ENCODE measurements at places on chromosomes 16 and 17.
A peak's percentile ranks its signal among the peaks of the same experiment; 100 is the strongest.

- peak; percentile 96 for DNase-seq
Observed at GRCh38 chr17:32341857-32342602, at the start of gene C17orf75. Gene C17orf75, minus strand, starts transcription at chr17:32342173. Its CDS starts 34 bp downstream, at chr17:32342139.

- no peak for DNase-seq
Observed at GRCh38 chr16:78584991-78585390, 485.5 kb downstream of the WWOX start.

GRCh38 chr16:22890976-22891375, 77.0 kb downstream of the HS3ST2 start:
- no peak for DNase-seq

GRCh38 chr16:86604436-86605193, 26.3 kb downstream of the FOXL1 start:
- DNase-seq: no peak

DNA sequence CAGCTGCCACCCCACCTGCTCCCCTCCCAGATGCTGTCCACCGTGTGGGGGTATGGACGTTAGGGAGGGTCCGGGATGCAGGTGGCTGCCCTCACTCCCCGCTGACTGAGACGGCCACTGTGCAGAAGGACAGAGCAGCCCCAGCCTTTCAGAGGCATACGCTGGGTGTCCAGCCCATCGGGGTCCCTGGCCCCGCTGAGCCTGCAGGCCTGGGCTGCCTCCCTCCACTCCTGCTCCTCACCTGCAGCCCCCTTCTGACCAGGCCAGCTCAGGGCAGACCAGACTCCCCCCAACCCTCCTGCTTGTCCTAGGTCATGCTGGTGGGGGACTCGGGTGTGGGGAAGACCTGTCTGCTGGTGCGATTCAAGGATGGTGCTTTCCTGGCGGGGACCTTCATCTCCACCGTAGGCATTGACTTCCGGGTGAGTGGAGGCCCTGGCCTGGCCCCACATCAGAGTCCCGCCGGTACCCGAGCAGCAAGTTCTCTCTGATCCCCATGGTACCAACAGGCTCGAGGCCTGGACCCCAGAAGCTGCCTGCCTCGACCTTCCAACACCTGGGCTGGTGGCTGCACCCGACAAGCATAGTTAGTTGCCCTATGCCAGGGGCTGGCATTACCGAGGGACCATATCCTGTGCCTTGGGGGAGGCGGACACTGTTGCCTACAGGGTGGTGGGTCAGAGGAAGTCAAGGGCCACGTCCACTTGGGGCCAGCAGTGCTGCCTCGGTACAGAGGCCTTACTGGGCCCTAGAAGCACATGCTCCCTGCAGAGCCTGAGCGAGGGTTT, 1.4 kb downstream of the RAB26 start:
- peak; percentile 82 for DNase-seq

DNA sequence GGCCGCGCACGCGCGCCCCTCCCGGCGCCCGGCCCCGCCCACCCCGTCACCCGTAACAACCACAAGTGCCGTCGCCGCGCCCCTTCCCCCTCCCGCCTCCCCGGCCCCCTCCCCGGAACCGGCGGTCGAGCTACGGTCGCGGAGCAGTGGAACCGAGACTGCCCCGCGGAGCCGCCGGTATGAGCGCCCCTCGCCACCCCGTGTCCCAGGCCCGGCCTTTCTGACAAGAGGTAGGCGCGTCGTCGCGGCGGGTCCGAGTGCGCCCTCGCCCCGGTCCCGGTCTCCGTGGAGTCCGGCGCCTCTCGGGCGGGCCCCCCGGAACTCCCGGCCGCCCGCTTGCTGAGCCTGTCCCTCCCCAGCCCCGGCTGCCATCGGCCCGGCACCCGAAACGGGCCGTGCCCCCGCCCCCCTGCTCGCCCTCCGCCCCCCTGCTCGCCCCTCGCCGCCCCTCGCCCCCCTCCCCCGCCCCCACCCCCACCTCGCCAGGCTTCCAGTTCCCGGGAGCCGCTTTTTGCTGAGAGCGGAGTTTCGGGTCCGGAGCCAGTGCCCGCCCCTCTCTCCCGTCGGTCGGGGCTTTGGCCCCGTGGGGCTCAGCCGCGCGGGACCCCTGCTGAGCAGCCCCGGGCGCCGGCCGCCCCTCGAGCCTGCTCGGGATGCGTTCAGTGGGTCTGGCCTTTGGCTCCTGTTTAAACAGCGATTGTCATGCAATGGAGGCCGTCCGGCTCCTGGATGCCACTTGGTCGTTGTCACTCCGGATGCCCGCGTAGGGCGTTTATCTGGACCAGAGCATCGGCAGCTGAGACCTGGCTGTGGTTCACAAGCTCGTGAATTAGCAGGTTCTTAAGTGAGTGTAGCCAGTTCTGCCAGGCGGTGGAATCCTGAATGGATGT, at the start of gene SEC14L1:
Gene SEC14L1 (plus strand): TSS at position 92 of the 890 bp plus-strand sequence. CDS start 2,628 bp downstream, outside the sequence.
- DNase-seq: peak; percentile 93

GRCh38 chr16:77408607-77409006, 26.2 kb downstream of the ADAMTS18 start:
- DNase-seq: no peak

DNA sequence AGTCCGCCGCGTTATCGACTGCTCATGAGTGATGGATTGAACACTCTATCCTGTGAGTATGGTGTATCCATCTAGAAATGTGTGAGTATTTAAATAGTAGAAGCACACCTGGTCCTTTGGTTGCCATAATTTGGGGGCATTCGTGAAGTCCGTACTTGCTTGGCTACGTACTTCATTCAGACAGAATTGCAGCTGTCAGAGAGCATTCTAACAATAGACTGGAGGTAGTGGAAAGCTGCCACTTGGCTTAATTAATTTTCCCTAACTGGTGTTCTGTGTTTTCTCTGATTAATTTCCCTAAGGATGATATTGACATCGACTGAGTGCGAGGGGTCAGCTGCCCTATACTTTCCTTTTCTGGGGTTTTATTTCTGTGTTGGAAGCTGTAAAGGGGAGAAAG, 14.1 kb downstream of the RPA1 start:
- DNase-seq: no peak

DNA sequence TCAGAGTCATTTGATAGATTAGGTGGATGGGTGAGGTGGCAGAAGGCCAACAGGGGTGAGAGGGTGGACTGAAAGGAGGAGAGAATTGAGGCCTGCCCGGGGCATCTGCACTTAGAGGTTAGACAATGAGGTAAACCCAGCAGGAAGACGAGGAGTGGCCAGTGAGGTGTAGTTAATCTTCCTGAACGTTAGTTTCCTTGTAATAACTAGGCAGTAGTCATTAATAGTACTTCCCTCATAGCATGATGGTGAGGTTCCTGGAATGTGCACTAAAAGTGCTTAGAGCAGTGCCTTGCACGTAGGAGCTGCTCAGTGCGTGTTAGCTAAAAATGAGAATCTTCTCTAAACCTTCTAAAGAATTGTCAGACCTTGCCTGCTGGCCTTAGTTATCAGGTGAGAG, 13.5 kb upstream of the KSR1 start:
- no peak for DNase-seq

GRCh38 chr16:68492543-68493411, 44.5 kb upstream of the SMPD3 start:
- no peak for DNase-seq

DNA sequence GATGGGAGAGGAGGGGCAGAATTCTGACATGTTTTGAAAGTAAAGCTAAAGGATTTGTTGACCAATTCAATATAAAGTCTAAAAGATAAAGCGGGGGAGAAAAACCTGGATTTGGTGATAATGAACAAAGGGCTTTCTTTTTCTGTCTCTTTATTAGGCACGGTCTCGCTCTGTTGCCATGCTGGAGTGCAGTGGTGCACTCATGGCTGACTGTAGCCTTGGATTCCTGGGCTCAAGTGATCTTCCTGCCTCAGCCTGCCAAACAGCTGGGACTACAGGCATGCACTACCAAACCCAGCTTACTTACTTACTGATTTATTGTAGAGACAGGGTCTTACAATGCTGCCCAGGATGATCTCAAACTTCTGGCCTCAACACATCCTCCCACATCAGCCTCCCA, 7.5 kb downstream of the CDR2 start:
- DNase-seq: no peak

- peak; percentile 58 for DNase-seq
Observed at GRCh38 chr16:79605999-79606398, 5.5 kb upstream of the MAF start.

DNA sequence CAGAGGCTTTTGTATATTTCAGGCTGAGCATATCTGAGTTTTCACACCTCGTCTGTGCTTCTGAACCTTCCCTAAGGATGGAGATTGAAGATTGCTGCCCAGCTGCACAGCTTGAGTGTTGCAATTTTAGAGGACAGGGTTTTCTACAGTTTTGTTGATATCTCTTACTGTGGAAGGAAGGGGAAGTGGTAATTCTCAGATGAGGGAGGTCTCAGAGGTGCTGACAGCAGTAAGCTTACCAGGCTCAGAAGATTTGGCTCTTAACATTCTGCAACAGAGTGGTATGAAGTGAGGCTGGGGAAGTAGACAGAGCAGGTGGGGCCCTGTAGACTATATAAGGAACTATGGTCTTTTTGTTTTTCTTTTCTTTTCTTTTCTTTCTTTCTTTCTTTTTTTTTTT, 45.8 kb upstream of the ARHGAP17 start:
- no peak for DNase-seq

DNA sequence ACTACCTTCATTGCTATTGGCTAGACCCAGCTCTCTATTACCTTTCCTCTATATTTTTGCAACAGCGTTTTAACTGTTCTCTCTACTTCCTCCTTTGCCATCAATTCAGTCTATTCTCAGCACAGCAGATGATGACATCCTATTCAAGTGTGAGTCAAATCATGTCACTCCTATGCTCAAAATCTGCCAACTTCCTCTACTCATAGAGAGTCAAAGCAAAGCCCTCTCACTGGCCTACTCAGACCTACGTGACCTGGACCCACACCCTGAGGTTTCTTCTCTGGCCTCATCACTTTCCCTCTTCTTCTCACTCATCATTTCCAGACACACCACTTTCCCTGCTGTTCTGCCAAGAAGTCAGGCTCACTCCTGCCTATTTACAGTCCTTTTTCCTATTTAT, 289.0 kb upstream of the AXIN2 start:
- DNase-seq: no peak

- DNase-seq: peak; percentile 37
Observed at GRCh38 chr17:8820311-8821010, 21.3 kb upstream of the MFSD6L start.

- DNase-seq: no peak
Observed at GRCh38 chr16:85495823-85496538, 117.1 kb upstream of the GSE1 start.

DNA sequence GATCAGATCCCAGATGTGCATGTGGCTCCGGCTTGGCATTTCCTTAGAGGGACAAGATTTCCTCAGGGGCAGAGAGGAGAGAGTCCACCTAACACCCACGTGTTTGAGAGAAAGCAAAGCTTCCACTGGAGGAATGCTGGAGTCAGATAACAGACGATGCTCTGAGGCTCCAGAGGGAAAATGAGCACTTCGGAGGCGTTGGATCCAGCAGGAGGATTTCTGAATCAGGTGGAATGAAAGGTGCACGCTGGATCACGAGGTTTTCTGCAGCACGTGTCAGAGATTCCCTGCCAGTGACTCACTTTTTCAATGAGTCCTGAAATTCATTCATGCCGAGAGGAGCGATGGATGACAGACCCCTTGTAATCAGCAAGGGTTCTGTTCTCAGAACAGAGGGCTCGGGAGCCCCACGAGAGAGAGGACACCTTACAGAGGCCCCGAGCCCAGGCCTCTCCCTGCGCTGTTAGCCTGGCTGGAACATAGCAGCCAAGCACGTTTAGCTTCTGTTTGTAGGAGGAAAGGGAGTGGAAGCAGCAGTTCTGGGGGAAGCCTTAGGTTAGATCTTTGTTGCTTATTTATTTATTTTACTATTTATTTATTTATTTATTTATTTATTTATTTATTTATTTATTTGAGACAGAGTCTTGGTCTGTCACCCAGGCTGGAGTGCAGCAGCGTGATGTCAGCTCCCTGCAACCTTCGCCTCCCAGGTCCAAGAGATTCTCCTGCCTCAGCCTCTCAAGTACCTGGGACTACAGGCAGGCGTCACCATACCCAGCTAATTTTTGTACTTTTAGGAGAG, 49.3 kb upstream of the JPH3 start:
- no peak for DNase-seq

- peak; percentile 59 for DNase-seq
Observed at GRCh38 chr16:64910356-64910755, 211.5 kb downstream of the CDH11 start.

- DNase-seq: no peak
Observed at GRCh38 chr17:21677911-21678310, 14.4 kb upstream of the KCNJ18 start.

- no peak for DNase-seq
Observed at GRCh38 chr16:78154729-78155461, 55.4 kb downstream of the WWOX start.

DNA sequence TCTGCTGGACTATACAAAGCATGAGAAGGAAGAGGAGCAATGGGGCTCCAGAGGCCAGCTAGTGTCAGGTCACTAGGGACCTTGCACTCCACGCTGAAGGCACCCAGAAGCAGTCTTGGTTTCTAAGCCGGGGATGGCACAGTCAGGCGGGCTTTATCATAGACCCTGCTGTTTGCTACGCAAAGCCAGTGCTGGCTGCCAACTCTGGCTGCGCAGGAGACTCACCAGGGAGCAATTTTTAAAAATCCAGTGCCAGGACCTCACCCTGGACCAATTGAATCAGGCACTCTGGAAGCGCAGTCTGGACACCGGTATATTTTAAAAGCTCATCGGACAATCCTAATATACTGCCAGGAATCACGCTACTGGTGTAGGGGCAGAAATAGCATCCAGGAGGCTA, 368.5 kb upstream of the XYLT1 start:
- DNase-seq: no peak

- peak; percentile 91 for DNase-seq
Observed at GRCh38 chr16:62035115-62036092, 834 bp downstream of the CDH8 start.

- DNase-seq: peak; percentile 97
Observed at GRCh38 chr17:42669977-42670788, 6.6 kb downstream of the PLEKHH3 start.

- DNase-seq: no peak
Observed at GRCh38 chr17:22703204-22703603, 1010.9 kb downstream of the KCNJ18 start.

DNA sequence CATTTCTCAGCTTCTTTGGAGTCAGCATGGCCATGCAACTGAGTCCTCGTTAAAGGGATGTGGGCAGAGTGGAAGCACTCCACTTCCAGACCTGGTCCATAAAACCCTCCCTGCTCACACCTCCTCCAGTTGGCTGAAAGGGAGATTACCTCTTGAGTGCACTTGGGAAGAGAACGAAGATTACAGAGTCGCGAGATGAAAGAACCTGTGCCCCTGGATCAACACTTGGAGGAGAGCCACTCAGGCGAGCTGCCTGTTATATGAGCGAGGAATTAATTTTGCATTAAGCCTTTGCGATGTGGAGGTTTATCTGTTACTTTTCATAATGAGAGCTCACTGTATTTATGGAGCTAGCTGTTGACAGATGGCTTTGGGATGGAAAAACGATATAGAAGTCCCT, 147.9 kb downstream of the MAF start:
- no peak for DNase-seq

GRCh38 chr17:77677211-77677610, 281.3 kb upstream of the TNRC6C start:
- no peak for DNase-seq

All from endodermal cell (in vitro differentiated cells).